ENCODE measurements at places on chromosomes 2 and 18.

DNA sequence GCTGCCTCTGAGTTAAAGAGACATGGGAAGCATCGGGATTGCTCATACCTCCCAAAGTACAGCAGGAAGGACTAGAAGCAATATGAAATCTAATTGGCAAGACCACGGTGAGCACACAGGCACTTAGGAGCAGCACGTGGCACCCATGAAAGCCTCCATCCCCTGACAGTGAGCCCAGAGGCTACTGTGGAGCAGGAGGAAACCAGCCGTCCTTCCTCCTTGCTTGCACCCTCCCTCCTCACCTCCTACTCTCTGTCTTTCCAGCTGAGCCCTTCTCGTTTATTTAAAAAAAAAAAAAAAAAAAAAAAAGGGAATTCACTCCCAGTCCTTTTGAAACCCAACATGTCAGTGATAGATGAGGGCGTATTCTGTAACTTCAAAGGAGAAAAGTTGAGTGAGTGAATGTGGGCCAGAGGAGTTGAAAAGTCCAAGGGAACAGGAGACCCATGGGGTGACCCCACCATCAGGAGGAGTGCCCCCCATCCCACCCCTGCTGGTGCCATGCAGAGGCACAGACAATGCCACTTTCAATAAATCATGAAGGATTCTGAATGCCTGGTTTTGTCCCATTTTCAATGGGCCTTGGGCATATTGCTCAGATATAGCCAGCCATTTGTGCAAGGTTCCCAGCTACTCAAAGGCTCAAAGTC is 96.6 kb upstream of the ALPP start:
- H3K4me1 ChIP-seq: peaks cover 2% of the 10 kb centered on the region
- H3K27me3 ChIP-seq: no peaks in the 10 kb centered on the region
- H3K36me3 ChIP-seq: no peaks in the 10 kb centered on the region
- DNase-seq: no peak

DNA sequence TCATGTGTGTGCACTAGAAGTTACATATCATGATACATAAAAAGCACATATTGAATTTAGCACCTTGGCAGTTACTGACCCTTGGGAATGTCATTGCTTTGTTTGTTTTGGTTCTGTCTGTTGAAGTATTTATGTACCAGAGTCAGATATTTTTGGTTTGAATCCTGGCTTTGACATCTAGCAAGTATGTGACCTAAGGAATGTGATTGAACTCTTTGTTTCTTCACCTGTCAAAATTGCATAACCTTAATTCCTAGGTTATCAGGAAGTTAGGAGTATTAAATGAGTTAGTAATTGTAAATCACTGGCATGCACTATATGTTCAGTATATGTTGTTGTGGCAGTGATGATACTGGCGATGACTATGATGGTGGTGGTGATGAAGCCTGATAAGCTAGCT is 1003.5 kb upstream of the NRXN1 start:
- no peak overlapping the region for H3K4me3 ChIP-seq
- H3K4me1 ChIP-seq: no peaks in the 10 kb centered on the region
- no peak overlapping the region for H3K27ac ChIP-seq
- H3K36me3 ChIP-seq: no peaks in the 10 kb centered on the region

GRCh38 chr2:42613281-42614064 is 45.0 kb downstream of the MTA3 start:
- H3K36me3 ChIP-seq: peaks cover 2% of the 10 kb centered on the region
- H3K27me3 ChIP-seq: no peaks in the 10 kb centered on the region
- no peaks in the 10 kb centered on the region for H3K4me1 ChIP-seq
- no peak overlapping the region for H3K4me3 ChIP-seq
- H3K27ac ChIP-seq: no peak overlapping the region

DNA sequence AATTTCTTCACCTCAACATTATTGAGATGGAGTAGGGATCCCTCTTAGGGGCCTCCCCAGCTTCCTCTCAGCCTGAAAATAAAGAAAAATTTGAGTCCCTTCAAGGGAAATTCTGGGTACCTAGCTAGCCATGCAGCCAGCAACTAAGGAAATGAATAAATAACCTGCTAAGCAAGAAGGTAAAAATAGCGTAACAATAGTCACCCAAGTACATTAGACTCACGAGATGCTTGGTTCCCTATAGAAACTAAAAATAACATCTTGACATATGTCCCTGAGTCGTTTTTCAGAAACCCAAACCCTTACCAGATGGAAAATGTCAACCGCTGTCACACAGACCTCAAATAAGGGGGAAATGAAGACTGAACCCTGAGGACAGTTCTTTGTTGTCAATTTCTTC is 51.9 kb downstream of the CACNB4 start:
- H3K27ac ChIP-seq: no peak overlapping the region
- H3K27me3 ChIP-seq: no peaks in the 10 kb centered on the region
- peaks cover 5% of the 10 kb centered on the region for H3K4me1 ChIP-seq
- H3K4me3 ChIP-seq: no peak overlapping the region
- no peaks in the 10 kb centered on the region for H3K36me3 ChIP-seq
- DNase-seq: no peak

- no peaks in the 10 kb centered on the region for H3K4me1 ChIP-seq
- no peaks in the 10 kb centered on the region for H3K27me3 ChIP-seq
- no peak for DNase-seq
- H3K27ac ChIP-seq: no peak overlapping the region
These were observed 898.3 kb downstream of the CPS1 start for GRCh38 chr2:211454679-211455078.

- peak; percentile 95 for DNase-seq
- H3K4me3 ChIP-seq: peak overlapping the region; percentile 61
- peaks cover 2% of the 10 kb centered on the region for H3K4me1 ChIP-seq
- H3K27ac ChIP-seq: no peak overlapping the region
- peaks cover 24% of the 10 kb centered on the region for H3K27me3 ChIP-seq
These were observed 1.3 kb downstream of the BCL2L11 start for GRCh38 chr2:111121828-111122630.

GRCh38 chr2:219951099-219951498 is 323.7 kb downstream of the SLC4A3 start:
- H3K27ac ChIP-seq: no peak overlapping the region
- H3K4me3 ChIP-seq: no peak overlapping the region
